ENCODE measurements at places on chromosomes 2 and 18.

GRCh38 chr18:50696436-50696835, 123.4 kb downstream of the MRO start:
- H3K27me3 ChIP-seq: no peaks in the 10 kb centered on the region
- H3K4me1 ChIP-seq: no peaks in the 10 kb centered on the region
- no peak overlapping the region for H3K27ac ChIP-seq
- H3K36me3 ChIP-seq: no peaks in the 10 kb centered on the region
- DNase-seq: no peak

DNA sequence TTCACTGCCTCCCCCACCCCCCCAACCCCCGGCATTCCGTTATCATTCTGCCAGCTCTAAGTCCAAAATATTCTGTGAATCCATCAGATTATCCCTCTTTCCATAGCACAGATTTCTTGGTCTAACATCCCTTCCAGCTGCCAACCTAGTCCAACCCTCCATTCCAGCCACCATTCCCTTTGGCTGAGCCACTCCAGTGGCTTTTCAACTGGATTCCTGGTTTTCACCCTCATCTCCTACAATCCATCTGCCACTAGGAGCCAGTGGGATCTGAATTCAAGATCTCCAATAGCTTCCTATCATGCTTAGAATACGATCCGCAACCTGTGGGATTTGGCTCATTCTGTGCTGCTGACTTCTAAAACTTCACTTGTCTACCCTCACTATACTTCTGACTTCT, 1.2 kb downstream of the DAW1 start:
- H3K36me3 ChIP-seq: no peaks in the 10 kb centered on the region
- peaks cover 8% of the 10 kb centered on the region for H3K4me1 ChIP-seq
- no peak for DNase-seq
- H3K27ac ChIP-seq: no peak overlapping the region
- H3K27me3 ChIP-seq: peaks cover 8% of the 10 kb centered on the region

DNA sequence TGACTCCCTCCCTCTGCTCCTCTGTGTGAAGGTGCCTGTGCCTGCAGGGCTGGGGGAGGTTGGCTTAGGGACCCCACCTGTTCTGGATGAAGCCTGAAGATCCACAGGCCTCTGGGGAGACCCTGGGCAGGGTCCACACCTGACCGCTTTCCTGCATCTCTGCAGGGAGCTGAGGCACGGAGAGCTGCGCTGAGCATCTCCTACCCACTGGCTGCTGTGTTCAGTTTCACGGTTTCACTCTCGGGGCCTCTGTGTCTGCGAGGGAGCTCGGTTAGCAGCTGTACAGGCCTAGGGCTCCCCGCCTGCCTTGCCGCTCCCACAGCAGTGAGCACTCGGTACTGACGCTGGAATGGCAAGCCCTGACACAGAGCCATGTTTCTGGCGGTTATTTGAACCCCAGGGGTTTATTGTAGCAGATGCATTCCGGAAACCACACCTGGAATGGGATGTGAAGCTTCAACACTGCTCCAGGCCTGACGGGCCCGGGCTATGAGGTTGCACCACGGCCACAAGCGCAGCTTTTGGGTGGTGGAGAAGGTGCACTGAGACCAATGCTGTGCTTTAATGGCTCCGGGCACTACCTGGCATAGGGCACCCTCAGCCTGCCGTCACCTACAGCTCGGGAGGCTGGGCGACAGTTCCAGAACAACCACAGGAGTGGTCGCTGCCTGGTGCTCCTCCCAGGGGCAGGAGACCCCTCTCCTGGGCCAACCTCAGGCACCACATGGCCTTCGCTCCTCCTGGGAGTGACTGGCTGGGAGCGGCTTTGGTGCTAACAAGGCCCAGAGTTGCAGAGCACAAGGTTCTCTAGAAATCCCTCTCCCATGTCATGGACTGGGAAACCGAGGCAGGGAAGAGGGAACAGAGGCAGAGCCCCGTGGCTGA, 257.9 kb downstream of the NDUFA10 start:
- no peak for DNase-seq
- H3K4me3 ChIP-seq: no peak overlapping the region
- no peaks in the 10 kb centered on the region for H3K36me3 ChIP-seq
- no peak overlapping the region for H3K27ac ChIP-seq

DNA sequence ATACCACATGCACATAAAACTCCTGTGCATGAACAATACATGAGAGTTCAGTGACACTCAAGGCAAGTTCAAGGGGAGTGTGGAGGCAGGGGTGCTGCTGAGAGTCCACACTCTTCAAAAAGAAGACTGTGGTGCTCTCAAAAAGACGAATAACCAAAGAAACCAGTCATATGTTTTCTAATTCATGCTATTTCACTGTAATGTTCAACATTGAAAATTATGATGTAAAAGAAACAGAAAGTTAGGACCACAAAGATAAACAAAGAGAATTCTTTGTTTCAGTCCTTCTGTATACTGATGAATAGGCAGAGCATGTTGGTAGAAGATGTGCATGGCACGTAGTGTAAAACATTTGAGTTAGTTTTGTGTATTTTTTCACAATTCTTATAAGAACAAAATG, 864.2 kb upstream of the LRATD1 start:
- no peak for DNase-seq
- no peaks in the 10 kb centered on the region for H3K36me3 ChIP-seq
- no peak overlapping the region for H3K4me3 ChIP-seq
- H3K27ac ChIP-seq: no peak overlapping the region
- H3K27me3 ChIP-seq: no peaks in the 10 kb centered on the region
- no peaks in the 10 kb centered on the region for H3K4me1 ChIP-seq

- no peak overlapping the region for H3K4me3 ChIP-seq
- no peak overlapping the region for H3K27ac ChIP-seq
- H3K27me3 ChIP-seq: no peaks in the 10 kb centered on the region
- no peaks in the 10 kb centered on the region for H3K36me3 ChIP-seq
- DNase-seq: no peak
Measured at GRCh38 chr18:6487968-6488367, 73.3 kb upstream of the L3MBTL4 start.

DNA sequence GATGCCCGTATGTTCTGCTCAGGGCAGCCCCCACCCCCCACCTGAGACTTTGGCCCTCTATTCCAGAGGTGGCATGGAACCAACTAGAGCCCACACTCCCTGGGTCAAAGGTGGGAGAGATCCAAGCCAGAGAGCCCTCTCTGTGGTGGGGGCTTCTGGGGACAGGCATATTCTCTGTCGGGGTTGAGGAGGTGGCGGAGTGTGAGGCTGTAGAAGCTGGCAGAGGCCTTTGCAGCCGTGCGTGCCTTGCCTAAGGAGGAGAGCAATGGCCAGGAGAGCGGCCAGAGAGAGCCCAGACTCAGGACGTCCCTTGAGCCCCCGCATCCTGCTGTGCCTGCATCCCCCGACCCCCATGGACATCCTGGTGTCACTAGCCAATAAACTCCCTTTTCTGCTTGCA, 79.2 kb upstream of the HPCAL1 start:
- H3K4me1 ChIP-seq: no peaks in the 10 kb centered on the region
- no peaks in the 10 kb centered on the region for H3K36me3 ChIP-seq
- no peak for DNase-seq
- no peaks in the 10 kb centered on the region for H3K27me3 ChIP-seq
- no peak overlapping the region for H3K4me3 ChIP-seq

DNA sequence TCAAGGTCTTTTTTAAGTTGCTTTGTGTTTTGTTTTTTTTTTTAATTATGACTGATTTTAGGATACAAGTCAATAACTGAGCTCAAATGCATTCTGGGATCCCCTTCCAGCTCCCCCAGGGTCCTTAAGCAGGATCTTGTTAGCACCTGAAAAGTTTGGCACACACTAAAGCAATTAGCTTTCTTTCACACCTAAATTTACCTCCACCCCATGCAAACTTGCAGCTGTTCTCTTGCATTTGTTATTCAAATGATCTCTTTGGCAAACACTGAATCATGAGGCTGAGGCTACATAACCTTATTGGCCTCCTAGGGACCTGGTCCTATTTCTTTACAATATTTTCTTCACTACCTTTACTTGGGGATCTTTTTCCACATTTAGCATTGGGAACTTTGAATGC, 2026.1 kb upstream of the CELF4 start:
- no peaks in the 10 kb centered on the region for H3K4me1 ChIP-seq
- DNase-seq: no peak
- no peak overlapping the region for H3K27ac ChIP-seq
- no peaks in the 10 kb centered on the region for H3K27me3 ChIP-seq

DNA sequence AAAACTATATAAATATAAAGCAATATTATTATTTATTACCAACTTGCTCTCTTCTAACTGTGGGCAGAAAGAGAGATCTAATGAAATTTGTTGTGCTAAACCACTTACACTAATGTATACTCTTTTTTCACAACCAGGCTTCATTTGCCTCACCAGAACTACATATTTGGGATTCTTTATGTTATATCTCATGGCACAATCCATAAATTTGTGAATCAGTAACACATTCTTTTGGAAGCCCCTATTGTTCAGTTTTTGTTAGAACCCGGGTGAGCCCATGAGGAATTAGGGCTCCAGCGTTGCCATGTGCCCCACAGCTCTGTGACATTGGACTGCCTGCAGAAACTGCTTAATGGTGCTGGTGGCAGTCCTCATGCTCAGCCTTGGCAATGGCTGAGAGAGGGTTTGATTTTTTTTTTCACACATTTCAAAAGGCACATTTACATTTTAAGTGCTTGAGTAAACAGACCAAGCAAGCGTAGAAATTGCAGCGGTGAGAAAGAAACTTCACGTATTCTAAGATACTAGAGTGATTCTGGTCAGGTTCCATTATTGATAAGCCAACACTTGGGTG, 15.3 kb downstream of the VIT start:
- no peaks in the 10 kb centered on the region for H3K4me1 ChIP-seq
- H3K36me3 ChIP-seq: no peaks in the 10 kb centered on the region
- H3K27me3 ChIP-seq: no peaks in the 10 kb centered on the region
- no peak overlapping the region for H3K4me3 ChIP-seq

DNA sequence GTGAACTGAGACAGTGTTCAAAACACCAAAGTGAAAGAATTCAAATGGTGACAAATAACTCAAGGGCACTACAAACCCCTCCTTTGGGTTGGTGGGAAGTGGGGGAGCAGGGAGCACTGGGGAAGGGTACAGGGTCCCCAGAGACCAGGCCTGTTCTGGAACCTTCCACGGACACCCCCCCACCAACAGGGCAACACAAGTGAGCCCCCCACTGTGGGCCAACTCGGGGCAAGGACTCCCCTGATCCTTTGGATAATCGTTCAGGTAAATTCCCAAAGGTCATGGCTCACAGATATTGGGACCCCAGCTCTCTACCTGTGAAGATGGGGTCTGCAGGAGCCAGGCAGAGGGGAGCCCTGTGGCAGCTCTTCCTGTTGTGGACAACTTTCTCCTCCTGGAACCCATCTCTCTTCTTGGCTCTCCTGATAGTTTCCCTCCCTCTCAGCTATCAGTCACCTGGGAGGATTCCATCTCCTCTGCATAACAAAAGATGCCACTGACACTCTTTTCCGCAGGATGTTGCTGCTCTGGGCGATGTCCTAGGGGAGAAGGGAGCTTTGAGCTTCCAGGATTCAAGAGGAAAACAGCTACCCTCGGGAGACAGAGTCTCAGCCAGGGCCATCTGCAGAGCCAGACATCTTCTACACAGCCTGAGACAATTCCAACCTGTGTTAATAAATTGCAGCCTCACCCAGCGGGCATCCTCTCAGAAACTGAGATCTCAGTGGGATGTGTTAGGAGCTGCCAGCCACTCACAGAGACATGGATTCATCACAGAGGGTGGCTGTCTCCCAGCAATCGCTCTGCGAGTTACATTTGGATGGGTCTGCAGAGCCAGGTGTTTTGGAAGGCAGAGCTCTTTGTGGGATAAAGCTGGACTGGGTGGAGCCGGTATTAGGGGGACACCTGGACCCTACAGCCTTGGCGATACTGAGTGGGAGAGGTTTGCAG, 35.4 kb downstream of the MBP start:
- no peak overlapping the region for H3K27ac ChIP-seq
- no peak overlapping the region for H3K4me3 ChIP-seq
- no peaks in the 10 kb centered on the region for H3K27me3 ChIP-seq
- no peak for DNase-seq

DNA sequence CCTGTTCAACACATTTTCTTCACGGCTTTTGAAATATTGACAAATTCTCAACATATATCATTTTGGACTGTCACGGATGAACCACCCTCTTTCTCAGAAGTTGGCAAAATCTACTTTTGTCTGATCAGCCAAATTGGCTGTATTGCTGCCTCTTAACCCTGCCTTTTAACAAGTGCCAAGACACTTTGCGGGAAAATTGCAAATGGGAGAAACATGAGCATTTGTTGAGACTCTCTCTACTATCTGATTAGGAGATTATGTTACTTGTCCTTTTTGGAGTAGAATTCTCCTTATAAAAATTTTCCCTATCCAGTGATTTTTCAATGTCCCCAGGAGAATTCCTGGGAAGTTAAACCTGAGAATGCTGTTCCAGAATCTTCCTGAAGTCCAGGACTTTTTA, 256.2 kb upstream of the ZSWIM2 start:
- no peaks in the 10 kb centered on the region for H3K4me1 ChIP-seq
- H3K27ac ChIP-seq: no peak overlapping the region
- DNase-seq: no peak
- H3K27me3 ChIP-seq: no peaks in the 10 kb centered on the region

- no peak for DNase-seq
- no peak overlapping the region for H3K4me3 ChIP-seq
- peaks cover 14% of the 10 kb centered on the region for H3K36me3 ChIP-seq
- H3K27me3 ChIP-seq: no peaks in the 10 kb centered on the region
- H3K27ac ChIP-seq: peak overlapping the region; percentile 11
Measured at GRCh38 chr2:143263066-143263625, 133.9 kb downstream of the ARHGAP15 start.

GRCh38 chr2:167411367-167411766, 523.1 kb downstream of the XIRP2 start:
- H3K27ac ChIP-seq: no peak overlapping the region
- DNase-seq: no peak
- H3K4me3 ChIP-seq: no peak overlapping the region
- H3K27me3 ChIP-seq: no peaks in the 10 kb centered on the region

DNA sequence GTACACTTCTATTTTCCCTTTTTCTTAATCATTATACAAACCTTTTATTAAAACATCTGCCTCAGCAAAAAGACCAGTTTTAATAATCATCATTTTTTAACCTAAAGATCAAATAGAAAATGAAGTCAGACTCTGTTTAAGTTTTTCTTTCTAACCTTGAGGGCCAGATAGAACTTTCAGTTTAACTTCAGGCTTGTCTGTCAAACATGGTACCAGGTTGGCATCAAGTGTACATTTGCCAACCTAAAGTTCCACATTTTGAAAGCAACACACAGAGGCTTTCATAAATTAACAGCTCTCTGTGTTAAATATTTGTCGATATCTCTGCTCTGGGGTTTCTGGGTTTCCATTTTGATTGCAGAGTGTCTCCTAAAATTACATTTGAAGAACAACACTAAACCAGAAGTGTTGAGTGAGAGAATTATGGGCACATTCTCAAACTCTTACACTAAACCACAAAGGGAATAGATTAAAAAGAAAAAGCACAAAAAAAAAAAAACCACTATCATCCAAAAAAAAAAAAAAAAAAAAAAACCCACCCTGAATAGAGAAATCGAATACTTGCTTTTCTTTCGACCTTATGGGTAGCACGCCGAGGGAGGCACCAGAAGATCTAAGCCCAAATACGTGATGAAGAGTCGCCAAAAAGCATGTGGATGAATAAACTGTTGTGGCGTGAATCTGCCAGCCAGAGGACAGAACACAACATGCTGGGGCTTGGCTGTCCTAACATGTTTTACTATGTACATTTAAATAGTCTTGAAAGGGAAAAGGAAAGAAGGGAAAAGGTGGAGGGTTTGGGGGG, 166.2 kb downstream of the TCF4 start:
- H3K36me3 ChIP-seq: no peaks in the 10 kb centered on the region
- no peak overlapping the region for H3K27ac ChIP-seq

Data from CD4-positive, alpha-beta T cell (primary cell).